Breast epithelium (tissue), 4 donors: ENCODE measurements at places on chromosomes 6 and 20. TPM values are rescaled to one million over a fixed set of nuclear protein-coding genes. Genes with fewer than 3 reads are reported as not detected.
A peak's percentile ranks its signal among the peaks of the same experiment; 100 is the strongest.

GRCh38 chr20:32624687-32625345, 39.7 kb upstream of the NOL4L start:
- H3K27me3 ChIP-seq: no peaks in the 10 kb centered on the region
- no peak overlapping the region for H3K4me3 ChIP-seq
- no peaks in the 10 kb centered on the region for H3K36me3 ChIP-seq
- no peak for DNase-seq
- no peak overlapping the region for H3K27ac ChIP-seq

DNA sequence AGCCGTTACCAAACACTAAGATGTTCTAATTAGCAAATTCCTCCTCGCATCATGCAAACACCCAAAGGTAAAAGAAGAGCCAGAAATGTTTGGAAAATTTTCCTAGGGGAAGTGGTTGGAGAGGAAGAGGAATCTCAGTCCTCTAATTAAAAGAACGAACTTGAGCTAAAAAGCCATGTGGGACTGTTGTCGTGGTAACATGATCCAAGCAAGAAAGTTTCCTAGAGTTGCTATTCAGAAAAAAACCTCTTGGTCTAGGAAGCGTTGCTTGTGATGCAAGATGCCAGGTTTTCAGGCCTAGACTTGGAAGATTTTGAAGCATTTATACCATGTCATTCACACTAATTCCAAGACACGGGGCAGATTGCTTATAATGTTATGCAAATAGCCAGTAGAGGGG, 106.8 kb upstream of the DOK5 start:
- H3K4me3 ChIP-seq: no peak overlapping the region
- no peak for DNase-seq
- H3K27me3 ChIP-seq: no peaks in the 10 kb centered on the region
- no peak overlapping the region for H3K27ac ChIP-seq
- no peaks in the 10 kb centered on the region for H3K36me3 ChIP-seq

- no peak overlapping the region for H3K27ac ChIP-seq
- no peaks in the 10 kb centered on the region for H3K27me3 ChIP-seq
- no peaks in the 10 kb centered on the region for H3K4me1 ChIP-seq
Observed at GRCh38 chr6:116497113-116497676, 14.2 kb upstream of the CALHM5 start.

DNA sequence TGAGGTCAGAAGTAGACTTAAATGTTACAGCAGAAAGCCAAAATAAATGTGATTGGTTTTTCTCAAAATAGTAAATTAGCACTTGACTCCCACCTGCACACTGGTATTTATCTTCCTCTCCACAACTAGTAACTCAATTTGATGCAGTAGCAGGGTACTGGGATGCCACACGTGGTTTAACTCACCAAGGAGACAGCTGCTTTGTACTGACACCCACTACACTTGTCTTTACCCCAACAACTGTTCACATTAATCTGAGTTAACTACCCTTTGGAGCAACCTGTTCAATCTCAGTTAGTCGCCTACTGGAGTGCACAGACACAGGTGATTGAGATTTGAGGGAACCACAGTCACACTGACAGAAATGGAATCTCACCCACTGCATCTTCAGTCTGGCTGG, 242.1 kb downstream of the PRKN start:
- H3K27me3 ChIP-seq: no peaks in the 10 kb centered on the region
- no peak overlapping the region for H3K4me3 ChIP-seq
- no peak for DNase-seq
- no peaks in the 10 kb centered on the region for H3K36me3 ChIP-seq
- H3K4me1 ChIP-seq: no peaks in the 10 kb centered on the region

- no peaks in the 10 kb centered on the region for H3K4me1 ChIP-seq
- H3K27me3 ChIP-seq: no peaks in the 10 kb centered on the region
- no peak for DNase-seq
- H3K36me3 ChIP-seq: no peaks in the 10 kb centered on the region
- no peak overlapping the region for H3K27ac ChIP-seq
Observed at GRCh38 chr6:118288355-118289124, 259.6 kb upstream of the PLN start.

DNA sequence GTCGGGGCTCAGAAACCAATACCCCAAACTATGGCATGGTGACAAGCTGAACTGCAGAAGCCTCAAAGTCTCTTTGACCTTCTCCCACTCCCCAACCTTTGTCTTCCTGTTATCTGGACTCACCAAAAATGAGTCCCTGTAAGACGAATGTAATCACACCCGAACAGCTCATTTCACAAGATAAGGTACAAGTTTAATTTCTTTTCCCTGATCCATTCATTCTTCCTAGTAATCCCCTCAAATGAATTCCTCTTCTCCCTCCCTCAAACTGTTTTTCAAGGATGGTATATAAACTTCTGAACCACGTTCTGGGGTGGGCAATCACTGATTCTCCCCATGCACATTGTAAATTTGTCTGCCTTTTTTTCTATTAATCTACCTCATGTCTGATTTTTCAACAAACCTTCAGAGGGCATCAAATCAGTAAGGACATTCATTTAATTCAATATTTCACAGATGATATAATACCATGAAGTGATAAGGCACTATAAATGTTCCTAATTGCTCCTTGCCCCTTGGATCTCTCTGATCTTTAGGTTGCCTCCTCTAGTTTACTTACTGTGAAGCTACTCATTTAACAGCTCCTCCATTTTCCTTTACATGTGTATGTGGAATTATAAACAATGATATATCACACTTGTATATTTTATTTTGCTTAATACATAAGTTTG, 77.2 kb downstream of the OR2B2 start:
- no peaks in the 10 kb centered on the region for H3K27me3 ChIP-seq
- H3K27ac ChIP-seq: no peak overlapping the region
- H3K36me3 ChIP-seq: no peaks in the 10 kb centered on the region
- no peak for DNase-seq
- peaks cover 13% of the 10 kb centered on the region for H3K4me1 ChIP-seq

GRCh38 chr20:17941087-17941825, 27.3 kb downstream of the SNX5 start:
- H3K36me3 ChIP-seq: peaks cover 11% of the 10 kb centered on the region
- no peak overlapping the region for H3K4me3 ChIP-seq
- no peaks in the 10 kb centered on the region for H3K27me3 ChIP-seq
- no peak for DNase-seq

- H3K36me3 ChIP-seq: no peaks in the 10 kb centered on the region
- no peak overlapping the region for H3K4me3 ChIP-seq
- no peaks in the 10 kb centered on the region for H3K27me3 ChIP-seq
- no peaks in the 10 kb centered on the region for H3K4me1 ChIP-seq
Observed at GRCh38 chr6:24752917-24753492, 21.7 kb upstream of the GMNN start.

DNA sequence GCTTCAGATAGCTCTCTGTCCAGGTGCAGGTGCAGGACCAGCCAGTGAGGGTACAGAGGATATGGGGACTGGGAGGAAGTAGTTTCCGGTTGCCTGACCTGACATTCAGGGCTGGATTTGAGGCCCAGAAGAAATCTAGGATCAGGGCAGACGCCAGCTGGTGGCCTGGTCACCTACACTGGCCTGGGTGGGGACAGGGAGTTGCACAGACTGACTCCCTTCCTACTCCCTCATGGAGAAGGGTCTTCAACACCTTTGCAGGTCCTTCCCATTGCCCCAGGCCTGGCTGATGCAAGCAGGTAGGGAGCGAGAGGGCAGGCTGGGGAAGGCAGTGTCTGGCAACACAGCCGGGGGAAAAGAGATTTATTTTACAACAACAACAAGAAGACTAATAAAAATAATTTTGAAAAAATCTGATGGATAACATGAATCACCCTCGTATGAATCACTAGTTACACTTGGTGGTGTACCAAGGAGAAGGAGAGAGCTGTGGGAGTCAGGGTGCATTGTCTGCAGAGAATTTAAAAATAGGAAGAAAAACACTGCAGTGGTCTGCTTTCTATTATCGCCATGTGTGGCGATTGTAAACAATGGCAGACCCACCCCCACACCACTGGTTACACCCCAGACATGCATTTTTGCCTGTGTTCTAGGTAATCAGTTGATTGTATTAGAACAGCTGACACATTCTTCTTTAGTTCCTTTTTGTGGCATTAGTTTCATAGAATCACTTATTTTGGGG, 62.3 kb upstream of the SNX9 start:
- H3K36me3 ChIP-seq: no peaks in the 10 kb centered on the region
- peaks cover 17% of the 10 kb centered on the region for H3K4me1 ChIP-seq
- no peaks in the 10 kb centered on the region for H3K27me3 ChIP-seq
- peak overlapping the region; percentile 79 for H3K27ac ChIP-seq
- H3K4me3 ChIP-seq: no peak overlapping the region
- no peak for DNase-seq

DNA sequence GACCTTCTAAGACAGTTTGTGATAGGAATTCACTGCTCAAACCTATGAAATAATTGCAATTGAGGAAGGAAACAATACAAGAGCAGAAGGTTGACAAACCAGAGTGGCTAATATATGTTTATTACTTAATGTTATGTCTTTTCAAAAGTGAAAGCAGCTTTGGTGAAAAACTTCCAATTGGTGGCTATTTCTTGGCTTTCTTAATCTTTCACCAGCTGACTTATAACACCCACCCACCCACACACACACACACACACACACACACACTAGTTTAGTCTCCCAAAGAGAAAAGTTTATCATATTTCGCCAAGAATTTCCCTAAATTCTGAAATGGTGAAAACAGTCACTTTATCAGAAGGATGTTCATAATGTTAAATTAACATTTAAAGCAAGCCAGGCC, 583.5 kb downstream of the EYS start:
- H3K4me1 ChIP-seq: no peaks in the 10 kb centered on the region
- no peak overlapping the region for H3K4me3 ChIP-seq
- no peak for DNase-seq
- H3K36me3 ChIP-seq: no peaks in the 10 kb centered on the region

GRCh38 chr6:164133095-164133494, 718.6 kb downstream of the QKI start:
- no peaks in the 10 kb centered on the region for H3K36me3 ChIP-seq
- no peaks in the 10 kb centered on the region for H3K4me1 ChIP-seq
- H3K4me3 ChIP-seq: no peak overlapping the region

DNA sequence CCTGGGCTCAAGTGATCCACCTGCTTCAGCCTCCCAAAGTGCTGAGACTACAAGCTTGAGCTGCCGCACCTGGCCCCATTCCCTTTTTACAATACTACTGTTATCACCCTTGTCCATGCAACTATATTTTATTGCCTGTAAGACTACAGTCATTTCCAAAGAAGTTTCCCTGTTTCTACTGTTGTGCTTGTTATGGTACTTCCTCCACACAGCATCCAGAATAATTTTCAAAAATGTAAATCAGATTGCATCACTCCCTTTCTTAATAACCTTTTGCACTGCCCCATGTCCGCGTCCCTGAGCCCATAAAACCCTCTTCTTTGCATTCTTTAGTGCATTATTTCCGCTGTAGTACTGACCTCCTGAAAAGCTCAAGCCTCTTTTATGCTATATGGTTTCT, 128.9 kb upstream of the AKIRIN2 start:
- no peak for DNase-seq
- no peak overlapping the region for H3K27ac ChIP-seq
- H3K4me1 ChIP-seq: no peaks in the 10 kb centered on the region

DNA sequence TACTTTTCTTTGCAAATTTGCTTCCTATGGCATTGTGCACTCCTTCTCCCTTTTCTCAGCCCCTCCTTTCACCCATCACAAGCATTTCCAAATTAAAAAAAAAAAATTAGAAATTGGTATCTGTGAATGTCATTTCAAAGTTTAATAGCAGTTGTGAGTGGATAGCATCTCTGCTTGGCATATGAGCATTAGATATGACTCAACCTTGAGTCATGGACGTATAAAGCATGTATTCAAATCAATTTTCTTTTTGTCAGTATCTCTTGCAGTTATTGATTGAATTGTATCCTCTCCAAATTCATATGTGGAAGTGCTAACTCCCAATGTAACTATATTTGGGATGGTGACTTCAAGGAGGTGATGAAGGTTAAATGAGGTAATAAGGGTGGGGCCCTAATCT, 60.1 kb upstream of the MAP3K7 start:
- H3K4me3 ChIP-seq: no peak overlapping the region
- H3K27me3 ChIP-seq: no peaks in the 10 kb centered on the region
- no peak for DNase-seq
- H3K4me1 ChIP-seq: no peaks in the 10 kb centered on the region
- H3K27ac ChIP-seq: no peak overlapping the region

DNA sequence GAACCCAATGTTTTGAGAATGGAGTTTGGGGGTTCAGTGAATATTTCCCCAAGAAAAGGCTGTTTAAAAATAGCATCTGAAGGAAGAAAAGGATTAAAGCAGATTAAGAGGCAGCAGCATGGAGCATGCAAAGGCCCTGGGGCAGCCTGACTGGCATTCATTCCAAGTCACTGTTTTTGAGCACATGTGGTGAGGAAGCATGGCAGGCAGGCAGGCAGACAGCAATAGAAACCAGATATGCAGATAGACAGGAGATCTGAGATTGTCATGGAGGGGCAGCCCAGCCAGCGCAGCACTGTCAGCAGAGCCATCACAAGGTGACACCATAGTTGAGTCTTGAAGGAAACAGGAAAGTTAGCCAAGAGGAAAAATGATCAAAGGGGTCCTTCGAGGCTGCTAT, 37.8 kb downstream of the SIRPA start:
- H3K4me1 ChIP-seq: no peaks in the 10 kb centered on the region
- H3K27me3 ChIP-seq: no peaks in the 10 kb centered on the region
- peak overlapping the region; percentile 75 for H3K27ac ChIP-seq
- no peak for DNase-seq
- H3K4me3 ChIP-seq: no peak overlapping the region

DNA sequence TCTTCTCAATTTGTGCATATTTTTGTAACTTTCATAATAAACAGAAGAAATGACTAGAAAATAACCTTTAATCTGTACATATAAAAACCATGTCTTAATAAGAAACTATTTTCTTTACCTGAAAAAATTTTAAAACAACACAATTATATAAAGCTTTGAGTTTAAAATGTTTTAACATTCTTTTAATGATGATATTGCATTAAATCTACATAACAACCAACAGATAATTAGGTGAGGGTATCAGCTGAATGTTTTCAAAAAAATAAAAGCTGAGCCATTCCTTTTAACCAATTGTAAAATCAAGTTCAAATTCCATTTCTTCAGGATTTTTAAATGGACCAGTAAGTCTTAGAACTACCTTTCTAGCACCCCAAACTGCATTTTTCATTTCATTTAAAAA, 1185.0 kb upstream of the CITED2 start:
- no peak overlapping the region for H3K27ac ChIP-seq
- no peaks in the 10 kb centered on the region for H3K36me3 ChIP-seq
- H3K4me3 ChIP-seq: no peak overlapping the region
- no peaks in the 10 kb centered on the region for H3K27me3 ChIP-seq
- no peaks in the 10 kb centered on the region for H3K4me1 ChIP-seq

The VAPB gene
- total RNA-seq: 18.6 TPM

The TRAM2 gene
- total RNA-seq: 24.3 TPM

The SDHAF4 gene
- 14.7 TPM for total RNA-seq

The CTCFL gene
- not detected for total RNA-seq

The C6orf15 gene
- 0.59 TPM for total RNA-seq

The ACSS1 gene
- total RNA-seq: 17.6 TPM

The THBS2 gene
- 145 TPM for total RNA-seq
